Caki2 (cell line): ENCODE measurements at places on chromosomes 3 and 15.

DNA sequence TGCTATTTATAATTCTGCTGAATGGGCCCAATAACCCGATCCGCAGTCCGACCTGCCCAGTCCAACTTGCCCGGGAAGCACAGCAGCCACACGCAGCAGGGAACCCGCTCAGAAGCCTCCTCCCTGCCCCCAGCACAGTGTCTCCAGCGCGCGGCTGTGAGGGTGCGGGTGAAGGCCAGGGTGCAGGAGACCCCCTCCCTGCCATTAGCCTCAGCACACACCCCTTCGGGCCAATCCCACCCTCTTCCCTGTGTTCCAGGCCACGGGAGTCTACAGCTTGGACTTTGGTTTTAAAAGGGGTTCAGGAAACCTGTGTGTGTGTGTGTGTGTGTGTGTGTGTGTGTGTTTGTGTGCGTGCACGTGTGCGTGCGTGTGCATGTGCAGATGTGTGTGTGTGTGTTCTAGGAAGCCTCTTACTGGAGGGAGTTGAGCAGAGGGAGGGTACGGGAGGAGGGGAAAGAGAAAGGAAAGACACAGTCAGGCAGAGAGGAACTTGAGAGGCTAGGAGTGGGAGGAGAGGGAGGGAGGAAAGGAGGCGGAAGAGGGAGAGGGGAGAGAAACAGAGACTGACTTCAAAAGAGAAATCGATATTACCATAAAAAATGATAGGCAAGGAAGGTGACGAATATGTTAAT lies 34.2 kb downstream of the ATP2B2 start:
- no peak for DNase-seq

DNA sequence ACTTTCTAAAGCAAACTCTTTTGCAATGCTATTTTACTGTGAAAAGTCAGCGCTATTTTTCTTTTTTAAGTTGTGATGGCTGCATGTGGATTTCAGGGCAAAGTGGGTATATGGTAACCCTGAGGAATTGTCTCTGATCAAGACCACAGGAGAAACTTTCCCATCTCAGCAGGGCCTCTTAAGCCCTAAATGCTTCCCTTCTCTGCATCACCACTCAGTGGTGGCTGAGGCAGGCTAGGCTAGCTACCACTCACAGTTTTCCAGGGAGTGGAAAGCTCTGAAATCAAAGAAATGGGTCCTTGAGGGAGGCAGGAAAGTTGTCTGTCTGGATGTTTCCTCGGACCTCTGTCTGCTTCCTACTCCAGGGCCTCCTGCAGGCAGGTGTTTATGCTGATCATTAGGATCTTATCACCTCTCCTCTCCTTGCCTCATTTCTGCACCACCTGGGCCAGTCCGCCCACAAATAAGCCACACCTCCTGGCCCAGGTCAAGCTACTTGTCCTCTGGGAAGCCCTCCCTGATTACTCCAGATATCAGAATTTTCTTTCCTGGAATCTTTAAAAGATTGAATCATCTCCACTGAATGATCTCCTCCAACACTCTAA lies 37.0 kb downstream of the CEMIP start:
- DNase-seq: no peak

DNA sequence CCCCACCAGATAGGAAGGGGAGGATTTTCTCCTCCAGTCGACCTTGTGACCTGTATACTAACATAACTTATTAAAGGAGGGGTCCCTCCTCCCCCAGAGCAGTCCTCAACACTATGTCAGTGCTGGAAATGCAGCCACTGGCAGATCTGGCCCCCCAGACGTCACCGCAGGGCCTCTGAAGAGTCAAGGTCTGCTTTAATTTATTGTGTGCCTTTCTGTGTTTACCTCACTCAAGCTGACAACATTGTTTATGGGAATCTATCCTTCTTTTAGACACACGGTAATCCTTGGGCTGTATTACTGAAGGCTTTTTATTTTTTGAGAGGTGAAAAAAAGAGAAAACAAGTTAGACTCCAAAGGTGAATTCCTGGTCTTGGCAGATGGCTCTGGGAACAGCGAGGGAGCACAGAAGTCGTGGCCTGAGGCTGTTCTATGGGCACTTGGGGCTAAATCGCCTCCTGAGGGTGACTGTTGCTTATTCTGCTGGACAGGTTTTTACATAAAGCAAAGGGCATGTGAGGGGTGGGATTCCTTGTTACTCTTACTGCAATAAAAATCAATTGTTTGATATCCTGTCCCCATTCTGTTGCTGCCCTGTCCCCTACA lies 13.5 kb upstream of the NR2C2 start:
- DNase-seq: no peak

- no peak for DNase-seq
Observed at GRCh38 chr3:127630811-127631714, 2.1 kb downstream of the PODXL2 start.

DNA sequence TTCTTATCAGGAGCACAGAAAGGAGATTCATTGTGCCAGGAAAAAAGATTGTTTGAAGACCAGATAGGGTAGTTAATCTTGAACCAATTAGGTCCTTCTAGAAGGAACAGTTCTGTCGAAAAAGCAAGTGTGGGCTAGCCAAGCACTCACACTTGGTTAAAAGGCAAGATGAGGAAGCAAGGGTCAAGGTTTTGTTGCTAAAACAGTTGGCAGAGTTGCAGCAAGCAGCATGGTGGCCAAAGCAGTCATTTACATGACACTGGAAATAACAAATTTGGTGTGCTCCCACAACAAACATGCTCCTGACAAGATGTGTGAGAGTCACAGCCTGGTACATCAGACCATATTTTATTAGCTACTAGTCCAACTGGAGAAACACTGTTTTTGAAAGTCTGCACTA lies 228.0 kb upstream of the CFAP20DC start:
- no peak for DNase-seq

- no peak for DNase-seq
Observed at GRCh38 chr3:172973799-172974198, 167.2 kb downstream of the SPATA16 start.

DNA sequence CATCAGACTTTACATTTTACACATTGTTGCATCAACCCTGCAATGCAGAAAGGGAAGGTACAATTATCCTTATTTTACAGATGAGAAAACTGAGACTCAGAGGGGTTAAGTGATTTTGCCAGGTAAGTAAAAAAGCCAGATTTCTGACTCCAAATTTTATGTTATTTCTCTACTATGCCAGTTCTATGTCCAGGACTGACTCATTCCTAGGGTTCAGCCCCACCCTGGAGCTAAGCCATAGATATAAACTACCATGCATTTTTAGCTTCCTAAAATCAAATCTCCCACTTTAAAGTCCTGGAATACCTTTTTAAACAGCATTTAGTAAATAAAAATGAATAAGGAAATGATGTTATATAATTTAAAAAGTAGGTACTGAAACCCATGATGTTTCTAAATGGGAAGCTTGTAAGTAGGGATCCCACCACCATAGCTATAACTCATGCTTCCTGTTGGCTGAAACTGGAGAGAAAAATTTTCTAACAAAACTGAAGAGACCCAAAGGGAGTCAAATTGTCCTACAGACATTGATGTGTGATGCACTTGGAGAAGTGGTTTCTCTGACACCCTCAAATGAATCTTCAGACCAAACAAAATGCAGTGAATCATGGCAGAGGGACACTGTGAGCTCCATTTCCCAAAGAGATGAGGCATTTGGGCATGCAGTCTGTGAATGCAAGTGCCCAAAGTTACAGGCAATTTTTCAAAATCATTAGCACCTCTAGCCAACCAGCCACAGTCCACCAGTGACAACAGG lies 301.7 kb upstream of the UMPS start:
- DNase-seq: no peak

DNA sequence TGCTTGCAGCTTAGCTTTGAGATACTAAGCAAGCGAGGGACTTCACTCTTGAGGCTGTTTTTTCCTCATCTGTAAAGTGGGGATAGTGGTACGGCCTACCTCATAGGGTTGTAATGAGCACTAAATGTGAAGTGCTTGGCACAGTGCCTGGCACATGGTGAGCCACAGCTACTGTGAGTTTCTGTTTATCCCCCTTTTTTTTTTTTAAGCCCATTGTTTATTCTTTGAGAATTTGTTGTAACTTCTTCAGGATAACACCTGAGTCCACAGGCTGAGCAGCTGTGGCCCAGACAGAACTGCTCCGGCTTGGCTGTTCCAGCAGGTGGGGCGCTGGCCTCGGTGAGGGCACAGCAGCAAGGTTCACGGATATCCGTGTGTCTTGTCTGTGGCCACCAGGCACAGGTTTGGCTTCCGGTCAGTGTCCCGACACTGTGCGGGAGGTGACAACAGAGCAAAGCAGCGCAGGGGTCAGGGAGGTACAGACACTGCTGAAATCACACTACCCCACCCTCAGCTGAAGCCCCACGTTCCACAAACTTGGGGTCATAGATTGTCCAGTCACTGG lies 7.3 kb upstream of the ISG20 start:
- no peak for DNase-seq

DNA sequence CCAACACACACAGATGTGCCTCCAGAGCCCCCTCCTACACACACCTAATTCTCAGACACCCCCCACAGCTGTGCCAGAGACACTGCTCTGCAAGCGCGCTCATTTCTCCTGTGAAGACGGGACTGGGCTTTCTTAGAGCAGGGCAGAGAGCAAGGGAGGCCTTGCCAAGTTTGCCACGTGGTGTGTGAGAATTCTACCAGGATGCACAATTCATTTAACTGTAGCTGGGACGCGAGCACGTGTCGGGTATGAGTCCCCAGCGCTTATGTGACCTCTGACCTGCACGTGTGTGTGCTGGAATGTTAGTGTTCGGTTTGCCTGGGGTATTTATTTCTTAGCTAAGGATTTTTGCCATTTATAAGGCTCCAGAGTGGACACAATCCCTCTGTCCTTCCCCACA lies 37.0 kb downstream of the FEM1B start:
- no peak for DNase-seq

- DNase-seq: no peak
Observed at GRCh38 chr3:47112997-47113396, 50.9 kb downstream of the SETD2 start.

DNA sequence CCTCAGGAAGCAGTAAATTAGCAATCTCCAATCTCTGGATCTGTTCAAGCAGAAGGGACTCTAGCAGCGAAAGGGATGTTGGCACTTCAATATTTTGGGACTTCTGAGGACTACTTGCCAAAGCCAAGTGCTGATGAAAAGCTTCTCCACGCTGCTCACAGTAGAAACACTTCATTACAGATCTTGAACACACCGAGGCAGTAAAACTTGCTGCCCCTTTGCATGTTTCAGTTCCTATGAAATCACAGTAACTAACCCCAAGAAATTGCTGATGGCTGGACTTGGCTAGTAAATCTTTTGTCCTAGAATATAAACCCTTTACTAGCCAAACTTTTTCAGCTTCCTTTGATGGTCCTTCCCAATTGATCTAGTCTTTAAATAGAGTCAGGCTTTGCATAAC lies 750.5 kb upstream of the GRM7 start:
- DNase-seq: no peak

- DNase-seq: no peak
Observed at GRCh38 chr3:172530566-172530965, 7.3 kb upstream of the TNFSF10 start.

GRCh38 chr3:187082758-187083375 lies 56.4 kb downstream of the RPL39L start:
- DNase-seq: no peak

- no peak for DNase-seq
Observed at GRCh38 chr3:58085616-58086015, 77.4 kb downstream of the FLNB start.

- no peak for DNase-seq
Observed at GRCh38 chr3:146124126-146124801, 36.7 kb downstream of the PLOD2 start.
